ENCODE measurements at places on chromosomes 11 and 22. TPM values are rescaled to one million over a fixed set of nuclear protein-coding genes. Genes with fewer than 3 reads are reported as not detected.

The CASP5 gene
- total RNA-seq, result not detected

The MS4A4E gene
- not detected for total RNA-seq

The POU2AF2 gene
- total RNA-seq, result not detected

The RHOD gene
- 47.7 TPM for total RNA-seq

The C11orf97 gene
- total RNA-seq, result not detected
